ENCODE measurements at places on chromosomes 2 and 18.

- no peak for DNase-seq
Measured at GRCh38 chr2:23418461-23418911, 33.5 kb downstream of the KLHL29 start.

- DNase-seq, result no peak
Measured at GRCh38 chr2:8086796-8087479, 594.9 kb upstream of the ID2 start.

- DNase-seq, result no peak
Measured at GRCh38 chr2:215881582-215881981, 131.8 kb downstream of the MREG start.

DNA sequence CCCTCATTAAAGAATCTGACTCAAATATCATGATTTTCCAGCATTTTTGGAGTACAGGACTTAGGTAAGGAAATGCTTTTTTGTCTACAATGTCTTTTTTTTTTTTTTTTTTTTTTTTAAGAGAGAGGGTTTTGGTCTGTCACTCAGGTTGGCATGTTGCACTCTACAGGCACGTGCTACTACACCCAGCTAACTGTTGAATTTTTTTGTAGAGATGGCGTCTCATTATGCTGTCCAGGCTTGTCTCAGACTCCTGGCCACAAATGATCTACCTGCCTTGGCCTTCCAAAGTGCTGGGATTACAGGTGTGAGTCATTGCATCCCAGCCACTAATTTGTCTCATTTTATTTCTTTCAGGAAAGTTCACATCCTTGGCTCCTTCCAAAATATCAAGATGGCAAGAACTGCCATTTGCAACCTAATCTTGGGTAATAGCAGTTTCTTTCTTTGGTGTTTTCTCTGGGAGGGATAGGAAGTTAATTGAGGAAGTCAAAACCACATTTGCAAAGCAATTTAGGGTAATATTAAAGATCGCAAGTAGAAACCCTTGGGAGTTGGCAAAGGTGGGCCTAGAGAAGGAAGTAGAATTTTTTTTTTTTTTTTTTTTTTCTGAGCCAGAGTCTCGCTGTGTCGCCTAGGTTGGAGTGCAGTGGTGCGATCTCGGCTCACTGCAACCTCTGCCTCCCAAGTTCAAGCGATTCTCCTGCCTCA, 15.5 kb downstream of the PNO1 start:
- no peak for DNase-seq

- DNase-seq, result no peak
Measured at GRCh38 chr2:145617906-145618305, 1098.0 kb upstream of the ZEB2 start.

DNA sequence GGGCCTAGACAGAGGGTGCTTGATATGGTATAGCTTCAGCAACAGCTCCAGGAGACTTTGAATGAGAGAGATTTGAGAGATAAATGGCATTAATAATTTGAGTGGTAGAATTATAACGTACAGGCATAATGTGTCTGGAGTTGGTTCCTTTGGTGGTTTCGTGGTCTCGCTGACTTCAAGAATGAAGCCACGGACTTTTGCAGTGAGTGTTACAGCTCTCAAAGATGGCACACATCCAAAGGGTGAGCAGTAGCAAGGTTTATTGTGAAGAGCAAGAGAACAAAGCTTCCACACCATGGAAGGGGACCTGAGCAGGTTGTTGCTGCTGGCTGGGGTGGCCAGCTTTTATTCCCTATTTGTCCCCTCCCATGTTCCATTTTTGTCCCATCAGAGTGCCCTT, 23.1 kb downstream of the PDCD1 start:
- DNase-seq, result no peak

GRCh38 chr2:233817995-233818638, 36.2 kb downstream of the HJURP start:
- DNase-seq, result no peak

GRCh38 chr2:143754742-143755141, 625.5 kb downstream of the ARHGAP15 start:
- DNase-seq, result no peak

DNA sequence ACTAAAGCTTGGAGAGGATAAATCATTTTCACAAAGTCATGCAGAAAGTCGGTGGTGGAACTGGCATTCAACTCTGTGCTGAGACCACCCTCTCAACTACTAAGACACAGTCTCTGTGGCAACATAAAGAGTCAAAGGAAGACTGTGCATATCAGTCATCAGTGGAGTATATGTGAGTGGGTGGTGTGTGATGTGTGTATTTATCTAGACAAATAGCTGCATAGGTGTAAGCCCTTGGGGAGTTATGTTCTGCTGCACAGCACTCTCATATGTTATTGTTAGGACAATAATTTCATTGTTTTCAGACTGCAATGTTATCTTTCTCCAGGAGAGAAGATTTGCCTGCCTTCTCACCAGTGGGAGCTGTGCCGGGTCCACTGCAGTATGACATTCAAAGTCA, 186.3 kb upstream of the HNRNPA3 start:
- DNase-seq, result no peak

GRCh38 chr2:219726916-219727315, 99.5 kb downstream of the SLC4A3 start:
- DNase-seq, result no peak

DNA sequence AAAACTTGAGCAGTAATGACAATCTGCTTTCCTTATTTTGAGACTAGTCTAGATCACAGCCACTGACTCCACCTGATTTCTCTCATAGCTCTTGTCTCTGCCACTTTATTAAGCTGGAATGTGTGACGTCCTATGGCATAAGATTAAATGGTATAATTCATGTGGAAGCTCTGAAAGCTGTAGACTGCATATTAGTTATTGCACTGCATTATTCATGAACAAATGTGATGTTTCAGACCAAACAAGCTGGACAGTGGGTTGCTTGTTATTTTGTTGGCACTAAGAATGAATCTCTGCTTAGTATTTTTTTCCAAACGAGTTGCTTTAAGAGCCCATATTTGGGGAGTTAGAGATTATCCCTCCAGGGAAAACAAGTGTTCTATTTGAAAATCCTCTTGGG, 1218.5 kb downstream of the SUCLG1 start:
- DNase-seq, result no peak

DNA sequence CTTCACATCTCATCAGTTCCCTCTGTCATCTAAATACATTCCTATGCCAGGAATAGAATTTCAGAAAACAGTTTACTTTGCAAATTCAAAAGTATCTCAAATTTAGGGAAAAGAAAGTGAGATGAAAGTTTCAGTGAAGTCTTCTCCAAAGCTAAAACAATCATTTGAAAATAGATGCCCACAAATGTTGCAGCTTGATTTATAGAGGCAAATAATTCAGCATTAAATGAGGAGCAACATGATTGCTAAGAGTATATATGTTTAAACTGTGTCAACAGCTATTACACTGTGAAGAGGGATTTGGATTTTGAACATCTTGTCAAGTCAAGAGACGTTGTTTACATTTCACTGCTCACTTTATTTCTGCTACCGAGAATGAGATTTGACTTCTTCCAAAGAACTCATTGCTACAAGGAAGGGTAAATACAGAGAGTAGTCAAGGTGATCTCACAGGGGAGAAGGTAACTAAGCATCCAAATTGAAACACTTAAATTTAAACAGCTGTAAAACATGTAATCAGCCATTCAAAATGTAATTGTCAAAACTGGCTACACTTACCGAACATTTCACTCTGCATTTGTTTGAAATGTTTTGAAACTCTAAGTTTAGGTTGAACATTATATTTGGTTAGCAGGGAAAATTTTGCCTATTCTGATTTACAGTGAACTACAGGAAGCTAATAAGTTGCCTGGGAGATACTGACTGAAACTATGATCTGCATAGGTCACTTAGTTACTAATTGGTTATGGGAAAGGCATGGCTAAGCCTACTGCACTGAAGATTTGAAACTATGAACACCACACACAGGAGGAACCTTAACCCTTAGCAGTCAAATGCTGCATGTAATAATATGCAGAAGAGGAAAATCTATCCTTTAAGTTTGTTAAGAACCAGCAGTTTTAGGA, 33.2 kb upstream of the GALNT3 start:
- DNase-seq, result no peak

DNA sequence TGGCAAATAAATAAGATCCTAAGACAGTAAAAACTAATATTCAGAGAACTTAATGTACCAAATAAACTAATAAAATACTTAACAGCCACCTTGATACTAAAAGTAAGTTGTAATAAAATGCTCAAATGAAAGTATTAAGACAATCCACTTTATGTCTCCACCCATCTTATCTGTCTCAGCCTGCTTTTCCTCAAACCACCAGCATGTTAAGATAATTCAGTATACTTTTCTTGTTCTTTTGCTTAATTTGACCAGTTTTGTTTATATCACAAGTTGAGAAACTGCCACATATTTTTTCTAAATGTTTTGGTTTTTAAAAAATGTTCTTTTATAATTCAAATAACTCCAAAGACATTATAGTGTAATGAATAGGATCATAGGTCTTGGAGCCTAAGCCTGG, 142.0 kb downstream of the MBD5 start:
- DNase-seq, result no peak

DNA sequence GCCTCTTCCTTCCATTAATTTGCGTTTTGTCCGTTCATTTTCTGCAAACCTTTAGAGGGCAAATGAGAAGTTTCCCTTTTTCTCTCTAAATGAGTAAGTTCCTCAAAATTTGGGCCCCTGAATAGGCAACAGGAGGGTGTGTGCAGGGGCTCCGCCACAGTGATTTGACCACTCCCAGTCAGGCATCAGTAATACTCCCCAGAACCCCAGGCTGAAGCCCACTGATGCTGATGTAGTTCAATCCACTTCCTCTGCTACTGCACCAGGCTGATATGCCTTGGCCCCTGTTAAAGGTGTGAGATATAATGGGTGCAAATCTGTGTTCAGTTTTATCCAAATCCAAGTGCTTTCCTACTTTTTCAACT, 1150.0 kb downstream of the RPIA start:
- no peak for DNase-seq

GRCh38 chr2:134119117-134119712, 134.7 kb upstream of the MGAT5 start:
- DNase-seq, result no peak

DNA sequence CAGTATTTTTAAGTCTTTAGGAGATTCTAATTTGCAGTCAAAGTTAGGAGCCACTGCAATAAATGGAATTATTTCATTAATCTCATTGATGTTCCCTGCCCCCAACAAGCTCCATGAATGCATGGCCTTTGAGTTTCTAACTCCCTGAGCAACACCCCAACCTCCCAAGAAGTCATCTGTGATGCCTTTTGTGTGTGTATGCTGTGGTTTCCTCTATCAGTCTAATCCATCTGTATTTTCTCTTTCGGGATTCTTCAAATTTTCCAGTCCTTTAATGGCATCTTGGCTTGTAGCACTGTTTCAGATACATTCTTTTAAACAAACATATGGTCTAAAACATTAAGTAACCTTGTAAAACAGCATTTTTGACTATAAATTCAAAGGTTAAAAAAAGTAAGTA, 16.8 kb downstream of the SERPINB10 start:
- no peak for DNase-seq

Measured in bone marrow (tissue), 2 donors.